CD4-positive, alpha-beta T cell treated with Interleukin-15 for 4 hours (primary cell): ENCODE measurements at places on chromosomes 7 and 10.

DNA sequence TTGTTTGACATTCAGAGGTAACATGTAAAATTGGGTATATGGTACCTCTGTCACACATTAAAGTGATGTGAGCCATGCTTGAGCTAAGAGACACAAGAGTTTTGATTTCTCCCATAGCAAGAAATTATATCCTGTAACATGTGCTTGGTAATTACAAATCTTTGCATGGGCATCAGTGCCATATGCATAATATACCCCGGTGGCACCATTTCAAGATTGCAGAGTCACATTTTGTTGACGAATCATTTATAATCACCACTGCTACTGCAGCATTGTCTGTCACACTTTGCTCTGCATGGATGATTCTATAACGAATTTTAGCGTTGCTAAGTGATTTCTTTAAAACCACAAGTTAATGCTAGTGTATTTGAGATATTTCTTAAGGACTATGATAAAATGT, 443.7 kb upstream of the LRRN3 start:
- DNase-seq: no peak

DNA sequence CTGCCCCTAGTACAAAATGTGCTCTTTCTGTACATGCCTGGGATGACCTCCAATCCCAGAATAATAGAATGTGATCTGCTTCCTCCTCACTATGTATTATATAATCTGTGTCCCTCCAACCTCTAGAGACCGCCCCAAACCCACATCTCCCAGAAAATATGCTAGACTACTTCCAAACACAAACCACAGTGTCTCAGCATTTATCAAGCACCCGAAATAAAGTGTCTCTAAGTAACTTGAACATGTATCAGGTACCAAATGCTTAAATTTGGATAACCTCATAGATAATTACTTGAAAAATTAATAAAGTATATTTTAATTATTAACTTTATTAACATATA, 16.1 kb downstream of the LYZL1 start:
- DNase-seq: no peak

- no peak for DNase-seq
Measured at GRCh38 chr7:112572669-112573301, 92.0 kb downstream of the LSMEM1 start.

- DNase-seq: no peak
Measured at GRCh38 chr7:117592011-117592635, 112.3 kb downstream of the CFTR start.
